Activated T-helper 1 cell treated with anti-CD3 and anti-CD28 coated beads, Interleukin-2, amount 50 U/mL, for 16 hours (primary cell): ENCODE measurements at places on chromosomes 13 and 19.

DNA sequence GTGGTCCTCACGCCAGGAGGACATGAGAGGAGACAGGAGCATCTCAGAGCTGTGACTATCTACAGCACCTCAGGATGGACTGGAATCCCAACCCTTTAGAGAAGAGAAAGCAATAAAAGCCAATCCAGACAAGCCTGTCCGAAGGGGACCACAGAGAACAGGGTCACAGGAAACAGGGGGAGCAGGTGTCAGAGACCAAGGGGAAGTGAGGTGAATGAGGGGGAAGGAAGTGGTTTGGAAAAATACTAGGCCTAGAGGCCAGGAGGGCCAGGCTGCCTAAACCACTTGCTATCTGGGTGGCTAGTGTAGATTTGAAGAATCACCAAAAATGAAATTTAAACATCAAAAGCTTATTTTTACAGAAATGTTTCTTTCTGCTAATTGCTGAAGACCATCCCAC is 16.2 kb downstream of the TMTC4 start:
- DNase-seq, result no peak

GRCh38 chr13:108214441-108215271 is 680 bp downstream of the LIG4 start:
- DNase-seq, result no peak

DNA sequence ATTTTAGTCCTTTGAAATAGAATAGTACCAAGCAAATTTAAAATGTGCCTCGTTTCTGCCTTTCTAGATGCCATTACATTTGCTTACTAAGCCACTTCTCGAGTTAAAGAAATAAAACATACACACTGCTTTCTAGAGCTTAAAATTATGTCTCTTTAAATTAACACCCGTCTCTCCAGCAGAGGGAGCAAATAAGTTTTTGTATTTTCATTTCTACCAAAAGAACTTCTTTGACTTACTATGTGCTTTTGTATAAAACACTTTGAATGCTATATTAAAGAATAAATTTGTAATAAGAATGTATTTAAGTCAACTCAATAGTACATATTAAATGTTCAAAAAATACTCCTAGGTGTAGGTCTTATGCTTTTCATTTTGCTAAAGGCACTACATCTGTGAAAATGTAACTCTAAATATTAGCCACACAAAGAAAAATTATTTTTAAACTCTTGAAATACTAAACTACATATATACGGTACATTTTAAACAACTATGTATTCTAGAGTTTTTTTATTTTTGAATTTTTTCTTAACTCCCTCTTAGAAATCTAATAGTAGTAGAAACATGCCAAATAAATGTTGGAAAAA is 269.3 kb upstream of the MIR17HG start:
- no peak for DNase-seq

DNA sequence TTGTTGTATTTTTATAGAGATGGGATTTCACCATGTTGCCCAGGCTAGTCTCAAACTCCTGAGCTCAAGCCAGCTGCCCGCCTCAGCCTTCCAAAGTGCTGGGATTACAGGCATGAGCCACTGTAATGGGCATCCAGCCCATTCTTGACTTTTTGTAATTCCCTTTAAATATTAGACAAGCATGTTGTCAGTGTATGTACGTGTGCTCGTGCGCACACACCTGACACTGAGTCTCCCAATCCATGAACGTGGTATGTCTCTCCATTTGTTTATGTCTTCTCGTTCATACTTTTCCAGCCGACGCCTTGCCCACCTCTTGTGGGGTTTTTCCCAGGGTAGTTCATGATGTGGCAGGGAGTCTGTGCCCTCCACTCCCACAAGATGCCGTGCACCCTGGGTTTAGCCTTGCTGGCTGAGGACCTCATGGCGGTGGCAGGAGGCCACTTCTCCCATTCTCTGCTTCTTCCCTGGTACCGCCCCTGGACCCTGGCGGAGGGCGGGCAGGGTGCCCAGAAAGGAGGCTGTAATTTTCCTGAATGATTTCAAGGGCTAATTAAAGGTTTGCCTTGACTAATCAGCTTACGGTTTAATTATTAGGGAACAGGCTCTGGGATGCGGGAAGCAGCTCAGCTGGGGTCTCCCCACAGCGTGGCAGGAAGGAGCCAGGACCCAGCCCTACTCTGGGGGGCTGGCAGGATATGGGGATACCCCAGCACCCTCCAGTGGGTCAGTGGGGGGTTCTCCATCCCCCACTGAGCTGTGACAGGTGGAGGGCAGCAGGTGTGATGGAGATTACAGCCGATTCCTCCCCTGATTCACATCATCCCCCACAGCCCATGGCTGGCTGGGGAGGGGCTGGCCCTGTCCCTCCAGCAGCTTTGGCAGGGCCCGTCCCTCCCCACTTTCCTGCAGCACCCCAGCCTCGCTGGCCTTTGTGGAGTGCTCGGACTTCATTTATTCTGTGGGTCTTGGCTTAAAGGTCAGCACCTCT is 12.9 kb downstream of the PAK4 start:
- no peak for DNase-seq

GRCh38 chr19:44879309-44880065 is 11.6 kb upstream of the TOMM40 start:
- no peak for DNase-seq

DNA sequence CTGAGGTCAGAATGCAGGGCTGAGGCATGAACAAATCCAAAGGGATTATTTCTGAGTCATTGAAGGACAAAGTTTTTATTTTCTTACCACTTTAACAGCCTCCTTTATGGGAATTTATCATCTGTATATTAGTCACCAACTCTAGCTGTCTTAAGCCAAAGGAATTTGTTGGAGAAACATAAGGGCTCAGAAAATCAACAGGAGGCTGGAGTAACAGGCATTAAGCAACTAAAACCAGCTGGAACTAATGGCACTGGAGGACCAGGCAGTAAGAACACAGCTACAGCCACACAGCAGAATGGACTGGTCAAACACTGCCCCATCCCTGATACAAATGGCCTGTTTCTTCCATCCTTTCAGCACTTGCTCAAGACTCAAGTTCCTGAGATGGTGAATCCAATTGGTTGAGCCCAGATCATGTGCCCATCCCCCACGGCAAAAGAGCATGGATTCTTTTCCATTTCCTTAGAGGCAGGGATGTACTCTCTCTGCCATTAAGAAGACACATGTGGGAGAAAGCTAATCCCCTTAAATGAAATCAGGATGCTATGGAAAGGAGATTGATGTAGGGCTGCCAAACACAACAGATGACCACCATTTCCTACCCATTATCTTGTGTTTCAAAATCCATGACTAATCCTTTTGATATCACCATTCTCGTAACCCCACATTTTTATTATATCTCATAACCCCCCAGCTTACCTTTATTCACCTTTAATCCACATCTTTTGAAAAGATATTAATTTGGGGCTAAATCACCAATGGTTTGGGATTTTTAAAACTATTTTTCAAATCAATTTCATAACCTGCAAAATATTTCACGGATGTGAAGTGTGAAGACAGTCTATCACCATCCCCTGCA is 157.0 kb upstream of the FNDC3A start:
- DNase-seq, result no peak

- DNase-seq, result no peak
These were observed 50.7 kb upstream of the EDNRB start for GRCh38 chr13:77969299-77969698.

DNA sequence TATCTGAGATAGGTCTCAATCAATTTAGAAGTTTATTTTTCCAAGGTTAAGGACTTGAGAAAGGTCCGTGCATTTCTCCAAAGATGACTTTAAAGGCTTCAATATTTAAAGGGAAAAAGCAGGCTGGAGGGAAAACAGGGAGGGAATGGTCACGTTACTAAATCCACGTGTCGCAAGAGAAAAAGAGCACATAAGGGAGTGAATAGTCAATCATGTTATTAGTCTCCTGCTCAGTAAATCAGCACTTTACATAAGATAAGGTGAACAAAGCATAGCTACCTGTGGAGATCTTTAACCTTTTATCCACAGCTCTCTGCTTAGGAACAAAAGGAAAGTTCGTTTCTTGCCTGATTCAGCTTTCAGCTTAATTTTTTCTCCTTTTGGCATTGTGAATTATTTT is 31.3 kb upstream of the LSM14A start:
- no peak for DNase-seq

- no peak for DNase-seq
These were observed 70.1 kb downstream of the DCLK1 start for GRCh38 chr13:36061054-36061453.

DNA sequence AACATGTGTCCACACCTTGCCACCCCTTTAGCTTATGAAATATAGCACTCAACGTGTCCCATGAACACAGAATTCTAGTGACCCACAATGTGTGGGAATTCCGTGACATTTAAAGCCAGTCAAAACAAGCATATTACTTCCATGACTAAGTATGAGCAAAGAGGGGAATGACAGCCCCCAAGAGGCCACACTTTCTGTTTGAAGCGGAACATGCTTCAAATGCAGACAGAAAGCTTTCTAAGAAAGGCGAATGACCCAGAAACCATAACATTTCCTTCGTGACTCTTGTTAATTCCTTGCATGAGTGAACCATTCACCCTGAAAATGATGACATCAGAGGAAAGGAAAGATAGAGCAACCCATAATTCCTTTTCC is 122.0 kb upstream of the FNDC3A start:
- no peak for DNase-seq

DNA sequence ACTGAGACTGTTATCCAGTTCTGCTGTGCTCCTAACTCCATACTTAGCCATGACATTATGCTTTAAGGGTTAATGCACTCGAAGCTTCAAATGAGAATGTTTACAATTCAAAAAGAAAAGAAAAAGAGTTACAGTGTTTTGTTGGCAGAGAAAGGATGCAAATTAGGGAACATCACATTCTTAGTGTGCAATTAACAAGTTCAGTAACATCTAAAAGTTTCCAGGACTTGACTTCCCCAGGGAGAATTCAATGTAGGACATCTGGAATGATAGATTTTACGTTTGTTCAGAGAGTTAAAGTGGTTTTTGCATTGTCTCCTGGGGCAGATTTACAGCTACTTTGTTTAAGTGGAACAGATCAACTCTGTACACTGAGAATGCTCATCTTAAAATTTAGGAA is 525.2 kb downstream of the LIG4 start:
- DNase-seq, result no peak

DNA sequence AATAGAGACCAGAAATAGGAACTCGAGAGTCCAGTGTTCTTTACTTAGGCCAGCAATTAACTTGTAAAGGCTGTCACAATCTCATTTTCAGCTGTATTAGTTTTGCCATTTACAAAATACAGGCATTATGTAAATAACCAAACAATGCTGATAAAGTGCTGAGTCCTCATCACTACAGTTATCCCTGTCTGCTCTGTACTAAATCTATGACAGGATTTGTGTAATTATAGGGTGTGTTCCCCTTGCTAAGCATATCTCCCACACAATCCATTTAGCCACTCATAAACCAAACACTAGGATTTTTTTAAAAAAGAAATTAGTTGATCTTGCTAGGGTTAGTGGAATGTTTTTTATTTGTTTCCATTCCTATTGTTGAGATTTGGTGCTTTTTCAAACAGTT is 23.2 kb downstream of the PDX1 start:
- DNase-seq, result no peak
